Hematopoietic multipotent progenitor cell treated with erythropoietin and hydrocortisone succinate and interleukin-3 and kit ligand, for 8 days (in vitro differentiated cells): ENCODE measurements at places on chromosomes 16 and 17.

- DNase-seq, result no peak
Measured at GRCh38 chr17:29433541-29433940, 43.4 kb downstream of the TAOK1 start.

- DNase-seq, result no peak
Measured at GRCh38 chr16:51407921-51408320, 256.9 kb upstream of the SALL1 start.

DNA sequence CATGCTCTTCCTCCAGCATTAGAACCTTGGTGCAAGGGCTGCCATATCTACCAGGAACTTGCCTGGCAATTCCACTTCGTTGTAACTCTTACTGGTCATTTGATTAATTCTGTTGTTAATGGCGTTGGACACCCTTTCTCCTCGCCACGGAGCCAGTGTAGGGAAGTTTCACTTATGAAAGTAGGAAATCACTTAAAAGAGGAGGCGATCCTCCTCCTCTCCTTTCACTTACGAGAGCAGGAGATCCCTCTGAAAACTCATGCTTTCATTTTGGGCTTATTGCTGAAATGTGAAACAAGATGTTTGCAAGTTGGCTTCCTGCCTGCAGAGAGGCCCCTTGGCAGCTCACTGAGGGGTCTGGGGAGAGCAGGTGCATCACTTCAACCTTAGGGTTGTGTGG is 226.0 kb downstream of the SNX29 start:
- no peak for DNase-seq

GRCh38 chr17:3030096-3030495 is 33.3 kb downstream of the OR1D5 start:
- DNase-seq, result no peak

- no peak for DNase-seq
Measured at GRCh38 chr16:26598998-26599784, 467.5 kb upstream of the C16orf82 start.

- DNase-seq, result no peak
Measured at GRCh38 chr16:9254863-9255262, 163.4 kb downstream of the HAPSTR1 start.

DNA sequence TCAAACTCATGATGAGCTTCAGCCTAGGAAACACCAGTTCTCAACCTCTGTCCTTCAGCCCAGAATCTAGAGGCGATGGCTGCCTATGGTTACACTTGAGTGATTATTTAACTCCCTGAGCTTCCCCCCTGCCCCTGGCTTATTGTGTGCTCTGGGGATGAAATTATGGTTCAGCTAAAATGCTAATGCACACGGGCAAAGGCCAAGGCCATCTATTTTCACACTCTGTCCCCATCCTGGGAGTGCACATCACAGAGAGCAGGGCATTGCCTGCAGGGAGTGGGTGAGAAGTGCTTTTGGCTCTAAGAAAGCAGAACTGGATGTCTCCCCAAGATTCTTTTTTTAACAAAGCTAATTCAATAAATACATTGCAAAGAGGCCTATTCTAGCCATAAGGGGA is 21.6 kb upstream of the CACNG5 start:
- DNase-seq, result no peak
